ENCODE measurements at places on chromosomes 12 and 14. TPM values are rescaled to one million over a fixed set of nuclear protein-coding genes. Genes with fewer than 3 reads are reported as not detected.

The RTN1 gene
- 1.6 TPM for total RNA-seq

The KRT85 gene
- not detected for total RNA-seq

The LGR5 gene
- total RNA-seq = not detected

The CLEC7A gene
- 11.3 TPM for total RNA-seq

The TDRD9 gene
- 0.09 TPM for total RNA-seq

The EFS gene
- 19.3 TPM for total RNA-seq

The TSPAN11 gene
- total RNA-seq = 3.0 TPM

The GSG1 gene
- not detected for total RNA-seq

The RGS6 gene
- not detected for total RNA-seq

The SPPL3 gene
- total RNA-seq = 47.1 TPM

The NEUROD4 gene
- not detected for total RNA-seq

The DLK1 gene
- total RNA-seq = not detected

The C1R gene
- 42.8 TPM for total RNA-seq

The MGP gene
- 108 TPM for total RNA-seq

The SLC6A15 gene
- total RNA-seq = 18.7 TPM

The TSPAN8 gene
- 2.2 TPM for total RNA-seq

The DDX24 gene
- 75.0 TPM for total RNA-seq

The FGF6 gene
- total RNA-seq = not detected

The OTOGL gene
- total RNA-seq = 0.57 TPM

The YARS2 gene
- total RNA-seq = 23.8 TPM

The CARMIL3 gene
- 0.38 TPM for total RNA-seq

The ITGB7 gene
- 7.2 TPM for total RNA-seq

The C12orf54 gene
- total RNA-seq = 0.99 TPM

The ACRBP gene
- total RNA-seq = not detected

The KRT79 gene
- total RNA-seq = not detected

The MYO1H gene
- total RNA-seq = 0.83 TPM

The ATF7IP gene
- total RNA-seq = 29.2 TPM

The HOXC13 gene
- total RNA-seq = 0.83 TPM

The MUCL1 gene
- 1.1 TPM for total RNA-seq

The TAS2R8 gene
- not detected for total RNA-seq

The OR9K2 gene
- total RNA-seq = not detected

The PRB2 gene
- total RNA-seq = not detected

The KRT71 gene
- total RNA-seq = not detected

The EAPP gene
- total RNA-seq = 38.5 TPM

The SRRM4 gene
- not detected for total RNA-seq

The HOXC10 gene
- total RNA-seq = 1.3 TPM

The KCNK13 gene
- total RNA-seq = 0.19 TPM

The ITPR2 gene
- total RNA-seq = 30.9 TPM

The OTX2 gene
- not detected for total RNA-seq

The MAP3K9 gene
- 14.0 TPM for total RNA-seq

The TAS2R9 gene
- not detected for total RNA-seq

The CCDC196 gene
- total RNA-seq = not detected

The TCL1B gene
- not detected for total RNA-seq

The OR4E2 gene
- not detected for total RNA-seq

The RIMBP2 gene
- total RNA-seq = 0.70 TPM

The KRT6C gene
- total RNA-seq = 3,532 TPM

The GPD1 gene
- total RNA-seq = not detected

The PGF gene
- 3.4 TPM for total RNA-seq

The KRT84 gene
- not detected for total RNA-seq

The SYNDIG1L gene
- total RNA-seq = not detected

The ANKRD33 gene
- 0.70 TPM for total RNA-seq

The TOMM20L gene
- total RNA-seq = not detected

The BCL2L14 gene
- not detected for total RNA-seq

The AQP5 gene
- 4.7 TPM for total RNA-seq
